ENCODE measurements at places on chromosomes 13 and 19.
A peak's percentile ranks its signal among the peaks of the same experiment; 100 is the strongest.

GRCh38 chr13:41313117-41313516 is 2.0 kb downstream of the NAA16 start:
- DNase-seq: no peak

GRCh38 chr19:42397263-42398166 is 7.4 kb upstream of the CNFN start:
- peak; percentile 54 for DNase-seq

DNA sequence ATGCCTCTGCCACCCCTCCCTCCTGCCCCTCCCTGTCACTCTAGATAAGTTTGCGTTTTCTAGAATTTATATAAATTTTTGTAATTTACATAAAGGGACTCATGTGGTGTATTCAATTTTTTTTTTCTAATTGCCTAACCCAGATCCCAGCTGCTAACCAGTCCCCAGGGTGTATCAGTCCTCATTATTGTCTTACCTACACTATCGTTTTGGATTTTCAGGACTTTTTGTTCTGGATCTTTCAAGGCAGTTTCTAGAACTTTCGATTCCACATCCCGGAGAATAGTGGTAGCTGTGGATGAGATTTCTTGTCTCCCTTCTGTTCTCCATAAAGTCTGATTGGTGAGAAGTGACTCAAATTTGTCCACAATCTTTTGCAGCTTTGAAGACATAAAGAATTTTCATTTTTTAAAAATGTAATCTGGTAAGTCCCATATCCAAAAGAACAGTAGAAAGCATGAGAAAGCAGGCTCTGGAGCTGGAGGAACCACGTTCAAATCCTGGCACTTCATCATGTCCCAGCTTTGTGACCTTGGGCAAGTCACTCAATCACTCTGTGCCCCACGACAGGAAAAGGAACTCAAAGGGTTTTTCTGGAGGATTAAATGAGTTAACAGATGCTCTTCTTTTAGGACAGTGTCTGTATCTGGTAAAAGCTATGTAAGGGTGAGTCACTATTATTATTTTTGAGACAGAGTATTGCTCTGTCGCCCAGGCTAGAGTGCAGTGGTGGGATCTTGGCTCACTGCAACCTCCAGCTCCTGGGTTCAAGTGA is 19.7 kb downstream of the ADGRE3 start:
- no peak for DNase-seq

- DNase-seq: peak; percentile 71
These were observed 24.6 kb downstream of the CARM1 start for GRCh38 chr19:10895920-10896319.

DNA sequence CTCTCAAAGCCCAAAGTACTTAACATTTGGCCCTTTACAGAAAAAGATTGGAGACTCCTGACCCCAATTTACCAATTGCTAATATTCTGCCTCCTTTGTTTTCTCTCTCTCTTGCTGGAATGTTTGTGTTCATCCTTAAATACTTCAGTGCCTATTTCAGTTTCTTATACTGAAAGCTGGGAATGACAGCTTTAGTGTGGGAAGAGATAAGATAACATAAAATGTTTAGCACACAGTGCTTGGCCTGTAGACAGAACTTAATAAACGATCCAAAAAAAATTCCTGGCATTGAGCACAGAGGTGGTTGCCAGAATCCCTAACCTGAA is 3.0 kb upstream of the PLEKHF1 start:
- DNase-seq: no peak

DNA sequence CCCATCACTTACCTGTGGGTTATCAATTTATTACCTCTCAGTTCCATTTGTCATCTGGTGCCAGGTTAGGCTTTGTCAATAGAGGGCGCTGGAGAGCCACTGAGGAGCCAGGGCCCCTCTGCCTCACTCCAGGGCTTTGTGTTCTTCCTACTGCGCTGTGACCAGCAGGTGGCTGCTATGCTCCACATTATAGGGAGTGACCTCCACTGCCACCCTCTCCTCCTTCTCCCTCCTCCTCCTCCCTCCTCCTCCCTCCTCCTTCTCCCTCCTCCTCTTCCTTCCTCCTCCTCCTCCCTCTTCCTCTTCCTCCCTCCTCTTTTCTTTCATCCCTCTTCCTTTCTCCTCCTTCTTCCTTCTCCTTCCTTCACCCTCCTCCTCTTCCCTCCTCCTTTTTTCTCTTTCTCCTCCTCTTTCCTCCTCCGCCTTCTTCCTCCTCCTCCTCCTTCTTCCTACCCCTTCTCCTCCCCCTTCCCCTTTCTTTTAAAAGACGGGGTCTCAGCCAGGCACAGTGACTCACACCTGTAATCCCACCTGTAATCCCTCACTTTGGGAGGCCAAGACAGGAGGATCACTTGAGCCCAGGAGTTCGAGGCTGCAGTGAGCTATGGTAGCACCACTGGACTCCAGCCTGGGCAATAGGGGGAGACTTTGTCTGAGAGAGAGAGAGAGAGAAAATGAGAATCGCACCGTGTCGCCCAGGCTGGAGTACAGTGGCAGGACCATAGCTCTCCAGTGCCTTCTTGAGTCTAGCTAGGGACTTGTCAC is 10.3 kb upstream of the ZBTB32 start:
- DNase-seq: peak; percentile 97

DNA sequence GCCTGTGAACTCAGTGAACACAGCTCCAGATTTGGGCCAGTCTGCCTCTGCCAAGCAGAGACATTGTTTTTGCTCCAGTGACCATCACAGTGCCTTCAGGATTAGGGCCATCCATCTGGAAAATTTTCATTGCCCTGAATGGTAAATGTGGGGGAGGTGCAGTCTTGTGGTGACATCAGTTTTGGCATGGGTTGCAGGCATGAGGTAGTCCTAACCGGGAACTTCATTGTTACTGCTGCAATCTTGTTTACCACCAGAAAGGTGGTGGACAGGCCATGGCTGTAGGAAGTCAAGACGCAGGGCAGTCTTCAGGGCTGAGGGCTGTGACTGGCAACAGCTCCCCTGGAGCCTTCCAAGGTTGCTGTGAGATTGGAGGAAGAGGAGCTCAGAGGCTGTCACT is 55.2 kb downstream of the SPATA13 start:
- no peak for DNase-seq

DNA sequence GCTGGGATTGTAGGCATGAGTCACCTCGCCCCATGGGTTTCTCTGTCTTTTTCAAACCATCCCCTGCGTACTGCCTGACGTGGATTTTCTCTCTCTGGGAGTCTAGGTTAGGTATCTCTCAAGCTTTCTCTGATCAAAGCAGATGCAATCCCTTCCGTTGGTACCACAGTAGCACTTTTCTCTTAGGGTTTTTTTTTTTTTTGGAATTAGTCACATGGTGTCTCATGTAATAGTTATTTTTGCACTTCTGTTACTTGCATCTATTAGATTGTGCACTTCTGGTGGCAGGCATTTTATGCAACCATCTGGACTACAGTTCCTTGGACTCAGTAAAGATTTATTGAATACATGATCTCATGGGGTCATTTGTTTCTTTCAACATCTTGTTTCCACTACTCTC is 72.1 kb downstream of the GPC6 start:
- no peak for DNase-seq

DNA sequence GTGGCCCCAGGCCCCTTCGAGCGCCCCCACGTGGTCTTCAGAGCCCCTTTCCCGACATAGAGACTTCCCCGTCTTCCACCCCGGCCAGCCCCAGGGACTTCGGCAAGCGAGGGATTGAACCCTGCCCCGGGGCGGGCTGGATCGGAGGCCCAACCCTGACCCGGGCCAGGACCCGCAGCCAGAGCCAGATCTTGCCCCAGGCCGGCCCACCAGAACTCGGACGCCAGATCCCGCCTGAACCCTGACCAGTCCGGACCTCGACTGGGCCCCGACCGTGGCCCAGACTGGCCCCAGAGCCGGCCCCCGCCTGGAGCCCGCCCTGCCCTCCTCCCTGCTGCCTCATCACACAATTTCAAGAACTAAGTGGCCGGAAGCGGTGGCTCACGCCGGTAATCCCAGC is 253 bp upstream of the TPTE2 start:
- DNase-seq: no peak

DNA sequence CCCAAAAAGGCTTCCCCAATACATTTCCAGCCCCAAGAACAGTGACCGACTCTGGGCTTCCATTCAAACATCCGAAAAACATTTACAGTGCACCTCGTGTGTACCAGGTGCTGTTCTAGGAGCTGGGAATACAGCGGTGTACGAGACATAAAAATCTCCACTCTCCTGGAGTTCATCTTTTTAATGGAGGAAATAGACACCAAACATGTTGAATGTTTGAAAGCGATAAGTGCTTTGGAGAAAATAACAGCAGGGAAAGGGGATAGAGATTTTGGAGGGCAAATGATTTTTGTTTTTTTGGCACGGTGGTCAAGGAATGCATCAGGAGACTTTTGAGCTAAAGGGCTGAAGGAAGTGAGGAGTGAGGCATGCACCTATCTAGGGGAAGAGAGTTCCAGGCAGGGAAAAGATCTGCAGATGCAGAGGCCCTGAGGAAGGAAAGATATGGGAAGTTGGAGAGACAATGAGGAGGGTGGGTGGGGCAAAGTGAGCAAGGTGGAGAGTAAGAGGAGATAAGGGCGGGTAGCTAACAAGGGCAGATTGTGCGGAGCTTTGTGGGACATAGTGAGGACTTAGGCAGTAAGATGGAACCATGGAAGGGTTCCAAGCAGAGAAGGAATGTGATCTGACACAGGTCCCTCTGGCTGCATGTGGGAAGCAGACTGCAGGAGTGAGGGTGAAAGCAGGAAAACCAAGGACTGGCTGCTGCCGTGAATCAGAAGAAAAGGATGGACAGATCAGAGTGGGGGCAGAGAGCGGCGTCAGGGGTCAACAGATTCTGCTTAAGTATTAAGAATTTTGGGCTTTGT is 703 bp upstream of the FBL start:
- peak; percentile 58 for DNase-seq

GRCh38 chr13:98525456-98526181 is 51.3 kb downstream of the STK24 start:
- DNase-seq: no peak

DNA sequence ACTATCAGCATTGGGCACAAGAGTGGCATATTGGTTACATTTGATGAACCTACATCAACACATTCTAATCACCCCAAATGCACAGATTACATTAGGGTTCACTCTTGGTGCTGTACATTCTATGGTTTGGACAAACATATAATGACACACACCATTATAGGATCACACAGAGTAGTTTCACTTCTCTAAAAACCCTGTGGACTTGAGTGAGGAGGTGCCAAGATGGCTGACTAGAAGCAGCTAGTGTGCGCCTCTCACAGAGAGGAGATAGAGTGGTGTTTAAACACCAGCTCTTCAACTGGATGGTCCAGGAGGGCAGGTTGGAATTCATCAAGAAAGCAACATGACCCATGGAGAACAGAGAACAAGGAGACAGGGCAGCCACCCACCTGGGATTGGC is 265.6 kb downstream of the TDRD3 start:
- no peak for DNase-seq

Data from osteoblast (primary cell).